Left kidney (tissue), 8 donors: ENCODE measurements at places on chromosomes 4 and X. TPM values are rescaled to one million over a fixed set of nuclear protein-coding genes. Genes with fewer than 3 reads are reported as not detected.
A peak's percentile ranks its signal among the peaks of the same experiment; 100 is the strongest.

The YIPF7 gene
- polyA plus RNA-seq, result 0.48 TPM

The MAGED1 gene
- 353 TPM for polyA plus RNA-seq

The SPIN2B gene
- 20.6 TPM for polyA plus RNA-seq

The MXRA5 gene
- polyA plus RNA-seq, result 5.6 TPM

The LANCL3 gene
- polyA plus RNA-seq, result 0.20 TPM

The SORBS2 gene
- 76.6 TPM for polyA plus RNA-seq

The PRDM8 gene
- 1.5 TPM for polyA plus RNA-seq

The MSMO1 gene
- polyA plus RNA-seq, result 62.7 TPM

The GRID2 gene
- polyA plus RNA-seq, result 5.6 TPM

The DDX53 gene
- not detected for polyA plus RNA-seq

The CFAP99 gene
- polyA plus RNA-seq, result 0.80 TPM

The BOD1L1 gene
- polyA plus RNA-seq, result 79.8 TPM

- DNase-seq, result no peak
Observed at GRCh38 chr4:8414377-8414776, 26.1 kb downstream of the ACOX3 start.

DNA sequence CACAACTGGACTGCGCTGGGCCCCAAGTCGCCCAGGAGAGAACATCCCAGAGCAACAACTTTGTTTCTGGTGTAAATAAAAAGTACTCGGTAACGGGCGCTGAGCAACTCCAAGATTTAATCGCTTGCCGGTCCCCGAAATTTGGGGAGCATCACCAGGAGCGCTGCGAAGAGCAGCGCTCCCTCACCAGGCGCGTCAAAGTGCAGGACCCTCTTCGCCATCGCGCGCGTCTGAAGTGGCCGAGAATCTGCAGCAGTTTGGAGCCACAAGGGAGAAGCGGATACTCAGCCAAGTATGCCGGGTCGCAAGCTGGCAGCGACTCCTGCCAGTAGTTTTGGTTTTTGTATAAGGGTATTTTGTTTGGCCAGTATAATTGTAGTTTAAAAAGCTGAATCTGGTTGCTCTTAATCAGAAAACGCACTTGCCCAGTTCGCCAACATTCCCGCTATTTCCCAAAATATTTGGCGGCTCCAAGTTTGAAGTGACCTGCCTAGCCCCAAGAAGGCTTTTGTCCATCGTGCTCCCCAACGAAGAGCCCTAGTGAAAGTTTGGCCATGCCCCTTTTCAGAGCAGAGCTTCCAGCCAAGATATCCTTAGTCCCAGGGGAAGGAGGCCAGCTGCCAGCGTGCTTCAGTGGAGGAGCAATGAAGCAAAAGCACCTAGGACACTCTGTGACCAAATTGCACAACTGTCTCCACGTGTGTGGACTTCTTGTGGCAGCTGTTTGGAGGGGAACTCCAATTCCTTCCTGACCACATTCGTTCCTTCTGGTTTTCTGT is 557 bp upstream of the KDR start:
- peak; percentile 8 for DNase-seq

- DNase-seq, result no peak
Observed at GRCh38 chr4:57099363-57099762, 10.8 kb downstream of the IGFBP7 start.

DNA sequence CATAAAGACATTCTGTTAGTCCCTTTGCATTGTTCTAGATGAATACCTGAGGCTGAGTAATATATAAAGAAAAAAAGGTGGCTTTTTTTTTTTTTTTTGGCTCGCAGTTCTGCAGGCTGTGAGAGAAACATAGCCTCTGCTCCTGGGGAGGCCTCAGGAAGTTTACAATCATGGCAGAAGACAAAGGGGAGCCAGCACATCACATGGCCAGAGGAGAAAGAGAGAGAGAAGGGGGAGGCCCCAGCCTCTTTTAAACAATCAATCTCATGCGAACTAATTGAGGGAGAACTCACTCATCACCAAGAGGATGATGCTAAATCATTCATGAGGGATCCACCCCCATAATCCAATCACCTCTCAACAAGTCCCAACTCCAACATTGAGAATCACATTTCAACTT is 364.0 kb upstream of the EPHA5 start:
- no peak for DNase-seq

GRCh38 chr4:138414202-138414601 is 172.1 kb upstream of the SLC7A11 start:
- no peak for DNase-seq

GRCh38 chr4:10722957-10723356 is 38.4 kb upstream of the CLNK start:
- no peak for DNase-seq

GRCh38 chr4:110361921-110362320 is 114.0 kb upstream of the ENPEP start:
- peak; percentile 5 for DNase-seq

DNA sequence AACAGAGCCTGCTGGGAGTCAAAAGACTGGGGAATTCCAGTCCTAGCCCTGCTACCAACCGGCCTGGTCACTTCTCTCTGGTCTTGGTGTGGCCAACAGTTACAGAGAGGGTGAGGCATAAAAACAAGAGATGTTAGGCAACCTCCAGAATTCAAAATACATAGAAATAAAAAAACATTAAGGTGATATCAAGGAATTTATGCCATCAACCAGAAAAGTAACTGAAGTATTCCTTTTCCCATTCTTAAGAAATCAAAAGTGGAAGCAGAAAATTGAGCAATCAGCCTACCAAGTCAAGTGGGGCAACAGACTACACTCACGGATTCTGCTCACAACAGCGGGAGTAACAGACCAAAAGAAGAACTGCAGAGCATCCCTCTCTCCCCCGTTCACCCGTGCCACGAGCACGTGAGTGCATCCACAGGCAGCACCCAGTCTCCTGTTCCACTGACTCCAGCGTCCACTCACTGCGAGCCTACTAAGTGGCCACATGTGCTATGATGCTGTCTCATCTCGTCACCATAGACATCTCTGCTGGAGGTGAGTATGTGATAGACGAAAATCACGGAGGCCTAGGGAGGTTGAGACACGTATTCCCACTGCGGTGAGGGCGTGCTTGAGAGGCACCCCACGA is 29.3 kb downstream of the AFAP1 start:
- DNase-seq, result no peak

DNA sequence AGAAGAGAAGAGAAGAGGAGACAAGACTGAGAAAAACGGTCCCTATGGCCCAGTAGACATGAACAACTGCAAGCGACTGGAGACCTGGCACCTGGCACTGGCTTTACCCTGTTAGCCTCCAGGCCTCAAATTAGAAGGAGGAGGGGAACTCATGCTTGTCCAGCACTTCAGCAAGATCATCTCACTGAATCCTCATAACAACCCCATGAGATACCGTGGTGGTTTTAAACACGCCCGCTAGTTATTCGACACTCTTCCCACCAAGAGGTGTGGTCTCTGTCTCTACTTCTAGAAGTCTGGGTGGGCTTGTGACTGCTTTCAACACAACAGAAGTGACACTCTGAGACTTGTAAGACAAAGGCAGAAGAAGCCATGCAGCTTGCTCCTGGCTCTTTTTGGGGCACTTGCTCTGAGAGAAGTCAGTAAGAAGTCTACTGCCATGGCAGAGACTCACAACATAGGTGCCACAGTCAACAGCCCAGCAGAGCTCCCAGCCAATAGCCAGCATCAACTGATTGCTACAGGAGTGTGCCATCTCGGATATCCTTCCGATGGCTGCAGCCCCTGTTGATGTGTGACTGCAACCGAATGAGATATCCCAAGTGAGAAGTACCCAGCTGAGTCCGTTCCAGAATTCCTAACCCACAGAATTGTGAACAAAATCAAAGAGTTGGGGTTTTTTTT is 34.0 kb upstream of the BCOR start:
- DNase-seq, result no peak

- no peak for DNase-seq
Observed at GRCh38 chr4:109506890-109507289, 53.2 kb upstream of the MCUB start.

DNA sequence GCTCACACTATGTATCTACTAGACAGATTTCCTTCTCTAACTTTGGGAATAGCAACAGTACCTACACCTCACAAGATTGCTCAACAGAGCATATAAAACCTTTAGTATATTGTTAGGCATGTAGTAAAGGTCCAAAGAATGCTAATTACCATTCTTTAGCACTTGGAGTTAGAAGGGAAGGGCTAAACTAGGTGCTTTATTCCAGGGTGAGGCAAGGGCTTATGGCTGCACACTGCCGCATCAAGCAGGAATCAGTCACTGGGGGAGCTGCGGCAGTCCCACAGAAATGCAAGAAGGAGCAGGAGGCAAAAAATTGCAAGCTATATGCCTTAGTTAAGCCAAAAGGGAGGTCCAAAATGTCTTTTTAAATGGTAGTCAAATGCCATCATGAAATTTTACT is 162.7 kb downstream of the PPP3CA start:
- no peak for DNase-seq

- peak; percentile 55 for DNase-seq
Observed at GRCh38 chrX:56729152-56729850, at the start of gene NBDY. Gene NBDY, plus strand, starts transcription at chrX:56729243. Its CDS starts 111 bp downstream, at chrX:56729354.

DNA sequence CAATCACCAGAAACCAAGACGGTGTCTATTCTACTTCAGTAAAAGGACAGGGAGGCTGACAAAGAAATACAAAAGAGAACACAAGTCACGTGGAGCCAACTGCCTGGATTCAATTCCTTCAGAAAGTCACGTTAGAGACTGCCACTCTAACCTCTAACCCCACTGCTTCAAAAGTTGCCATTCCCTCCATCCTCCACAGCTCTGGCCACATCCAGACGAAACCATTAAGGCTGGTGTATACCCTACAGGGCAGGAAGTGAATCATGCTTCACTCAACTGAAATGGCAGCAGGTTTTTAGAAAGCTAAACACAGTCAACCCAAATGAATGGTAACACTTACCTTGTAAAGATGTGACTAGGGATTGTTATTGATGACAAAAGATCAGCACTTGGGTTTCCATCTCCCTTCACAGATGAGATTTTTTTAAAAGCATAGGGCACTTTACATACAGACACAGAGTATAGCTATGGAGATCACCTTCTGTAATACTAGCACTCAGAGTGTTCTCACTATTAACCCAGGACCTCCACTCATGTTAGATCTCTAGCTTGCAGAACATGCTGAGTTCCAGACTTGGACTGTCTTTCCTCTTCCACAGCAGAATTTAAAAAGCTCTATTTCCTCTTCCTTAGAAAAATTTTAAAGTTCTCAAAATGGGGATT is 37.4 kb downstream of the MAML3 start:
- DNase-seq, result no peak

- DNase-seq, result no peak
Observed at GRCh38 chr4:6769233-6769988, 13.1 kb upstream of the KIAA0232 start.

- DNase-seq, result no peak
Observed at GRCh38 chrX:108029928-108030711, 14.7 kb upstream of the VSIG1 start.

DNA sequence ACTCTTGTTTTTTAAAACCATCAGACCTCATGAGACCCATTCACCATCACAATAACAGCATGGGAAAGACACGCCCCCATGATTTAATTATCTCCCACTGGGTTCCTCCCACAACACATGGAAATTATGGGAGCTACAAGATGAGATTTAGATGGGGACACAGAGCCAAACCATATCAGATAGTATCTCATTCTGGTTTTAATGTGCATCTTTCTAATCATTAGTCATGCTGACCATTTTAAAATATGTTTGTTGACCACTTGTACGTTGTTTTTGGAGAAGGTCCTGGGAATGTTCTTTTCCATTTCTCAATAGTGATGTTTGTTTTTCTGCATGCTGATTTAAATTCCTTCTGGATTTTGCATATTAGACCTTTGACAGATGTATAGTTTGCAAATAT is 119.0 kb downstream of the RTL3 start:
- no peak for DNase-seq

GRCh38 chr4:153589703-153590595 is 94.1 kb upstream of the TLR2 start:
- no peak for DNase-seq

DNA sequence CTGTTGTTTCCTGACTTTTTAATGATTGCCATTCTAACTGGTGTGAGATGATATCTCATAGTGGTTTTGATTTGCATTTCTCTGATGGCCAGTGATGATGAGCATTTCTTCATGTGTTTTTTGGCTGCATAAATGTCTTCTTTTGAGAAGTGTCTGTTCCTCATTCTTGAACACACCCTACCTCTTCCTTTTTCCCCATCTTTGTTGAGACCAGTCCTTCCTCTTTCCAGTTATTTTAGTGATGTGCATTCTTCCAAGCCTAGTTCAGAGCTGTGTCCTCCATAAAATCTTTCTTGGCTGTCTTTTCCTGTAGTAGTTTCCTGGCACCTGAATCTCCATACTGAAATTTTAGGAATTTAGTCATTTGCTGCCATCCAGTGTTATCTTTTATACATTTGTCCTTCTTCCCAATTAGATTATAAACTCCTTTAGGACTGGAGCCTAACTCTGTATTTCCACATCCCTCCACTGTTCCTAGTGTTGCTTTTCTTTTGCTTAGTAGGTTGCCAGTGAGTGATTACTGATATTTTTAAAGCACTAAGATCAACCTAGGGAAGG is 11.4 kb downstream of the FHIP1A start:
- DNase-seq, result no peak

GRCh38 chr4:11497972-11498371 is 69.3 kb upstream of the HS3ST1 start:
- DNase-seq, result no peak

- no peak for DNase-seq
Observed at GRCh38 chr4:137934911-137935310, 307.2 kb downstream of the SLC7A11 start.

GRCh38 chr4:88533088-88533790 is 9.7 kb upstream of the PYURF start:
- no peak for DNase-seq

DNA sequence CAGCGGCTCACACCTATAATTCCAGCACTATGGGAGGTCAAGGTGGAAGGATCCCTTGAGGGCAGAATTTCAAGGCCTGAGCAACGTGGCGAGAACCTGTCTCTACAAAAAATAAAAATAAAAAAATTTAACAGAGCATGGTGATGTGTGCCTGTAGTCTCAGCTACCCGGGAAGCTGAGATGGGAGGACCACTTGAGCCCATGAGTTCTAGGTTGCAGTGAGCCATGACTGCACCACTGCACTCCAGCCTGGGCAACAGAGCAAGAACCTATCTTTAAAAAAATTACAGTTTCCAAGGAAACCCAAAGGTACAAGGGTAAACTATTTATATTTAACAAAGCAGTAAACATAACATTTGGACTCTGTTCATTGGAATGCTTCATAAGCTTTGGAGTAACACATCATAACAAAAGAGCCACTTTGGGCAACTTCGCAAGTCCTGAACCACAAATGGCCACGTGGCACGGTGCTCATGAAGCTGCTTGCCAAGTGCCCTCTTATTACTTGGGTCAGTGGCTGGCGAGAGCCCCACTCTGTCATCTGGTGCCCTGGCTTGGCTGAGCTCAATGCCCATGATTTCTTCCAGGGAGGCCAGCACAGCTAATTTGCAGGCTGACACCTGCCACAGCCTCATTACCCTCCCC is 165.6 kb downstream of the SH3KBP1 start:
- DNase-seq, result no peak

- DNase-seq, result no peak
Observed at GRCh38 chr4:147480502-147480890, 401 bp upstream of the EDNRA start.

- DNase-seq, result peak; percentile 22
Observed at GRCh38 chr4:145178740-145179280, 1.6 kb downstream of the OTUD4 start.
